ENCODE measurements at places on chromosomes 16 and 17.
A peak's percentile ranks its signal among the peaks of the same experiment; 100 is the strongest.

DNA sequence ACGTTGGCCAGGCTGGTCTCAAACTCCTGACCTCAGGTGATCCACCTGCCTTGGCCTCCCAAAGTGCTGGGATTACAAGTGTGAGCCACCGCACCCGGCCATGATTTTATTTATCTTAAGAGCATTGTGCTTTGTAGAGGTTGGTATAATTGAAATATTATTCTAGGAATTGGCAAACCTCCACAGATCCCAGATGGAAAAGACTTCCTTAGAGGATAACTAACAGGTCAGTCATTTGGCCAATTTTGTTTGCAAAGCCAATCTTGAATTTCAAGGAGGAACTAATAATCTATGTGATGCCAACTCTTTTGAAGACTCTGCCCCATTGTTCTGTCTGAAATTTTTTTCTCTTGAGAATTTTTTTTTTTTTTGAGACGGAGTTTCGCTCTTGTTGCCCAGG is 46.7 kb upstream of the SLC5A10 start:
- DNase-seq: no peak

DNA sequence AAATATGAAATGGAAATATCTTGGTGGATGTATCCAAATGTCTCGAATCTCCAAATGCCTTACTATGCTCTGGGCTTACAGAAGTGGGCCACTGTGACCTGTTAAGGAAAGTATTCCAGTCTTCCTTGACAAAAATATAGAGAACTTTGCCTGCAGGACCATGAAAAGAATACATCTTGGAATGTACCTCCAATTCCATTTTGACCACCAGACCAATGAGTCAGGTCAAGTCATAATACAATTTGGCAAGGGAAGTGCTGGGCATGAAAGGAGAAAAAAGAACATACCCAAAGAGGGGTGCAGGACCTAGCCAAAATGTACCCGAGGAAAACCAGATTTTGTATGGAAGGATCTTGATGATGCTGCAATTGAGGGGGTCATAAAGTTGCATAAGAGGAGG is 1153.7 kb upstream of the GOT2 start:
- no peak for DNase-seq

- DNase-seq: no peak
These were observed 30.3 kb downstream of the CPSF4L start for GRCh38 chr17:73231395-73231794.

GRCh38 chr16:81863630-81864352 is 84.7 kb downstream of the PLCG2 start:
- DNase-seq: no peak

DNA sequence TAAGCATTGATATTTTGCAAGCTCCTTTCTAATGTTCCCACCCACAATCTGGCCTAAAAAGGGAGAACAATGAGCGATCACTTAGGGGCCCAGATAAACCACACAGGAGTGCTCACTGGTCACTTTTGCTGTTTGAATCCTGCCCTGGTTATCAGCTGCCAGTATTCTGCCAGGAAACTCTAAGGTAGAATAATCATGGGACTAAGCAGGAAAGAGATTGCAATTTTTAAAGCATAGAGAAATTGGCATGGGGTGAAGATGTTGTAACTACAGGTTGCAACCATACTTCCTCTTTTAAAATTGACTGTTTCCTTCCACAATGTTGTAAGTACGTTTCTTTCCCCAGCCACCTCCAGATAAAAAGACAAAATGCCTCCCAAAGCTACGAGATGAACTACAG is 251.2 kb upstream of the CDH11 start:
- no peak for DNase-seq

GRCh38 chr17:63503341-63503705 is 19.8 kb upstream of the KCNH6 start:
- no peak for DNase-seq

- DNase-seq: peak; percentile 21
These were observed 2.3 kb upstream of the ALKBH5 start for GRCh38 chr17:18181358-18181757.
